ENCODE measurements at places on chromosomes 5 and 9.

DNA sequence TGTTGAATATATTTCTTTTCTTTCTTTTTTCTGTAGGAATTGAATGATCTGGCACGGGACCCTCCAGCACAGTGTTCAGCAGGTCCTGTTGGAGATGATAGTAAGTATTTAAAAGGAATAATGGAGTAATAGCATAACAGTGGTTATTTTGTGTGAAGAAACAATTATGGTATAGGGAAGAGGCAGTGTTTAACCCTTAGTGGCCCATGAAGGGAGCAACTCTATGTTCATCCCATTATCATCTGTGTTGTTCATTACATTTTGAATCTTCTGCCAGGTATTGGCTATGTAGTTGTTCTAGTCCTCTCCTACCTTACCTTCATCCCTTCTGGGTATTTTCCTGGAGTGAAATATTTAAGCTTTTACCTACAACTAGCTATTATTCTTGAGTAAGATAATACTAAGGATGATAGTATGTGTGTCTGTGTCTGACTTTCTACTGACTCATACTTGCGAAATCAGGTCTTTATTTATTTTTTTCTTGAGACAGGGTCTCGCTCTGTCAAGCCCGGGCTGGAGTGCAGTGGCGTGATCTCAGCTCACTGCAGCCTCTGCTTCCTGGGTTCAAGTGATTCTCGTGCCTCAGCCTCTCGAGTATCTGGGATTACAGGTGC, 39.3 kb downstream of the UBE2D2 start:
- no peak for DNase-seq

- DNase-seq: no peak
Measured at GRCh38 chr9:6788162-6789016, 30.6 kb downstream of the KDM4C start.

- DNase-seq: no peak
Measured at GRCh38 chr5:58071566-58071965, 388.3 kb downstream of the PLK2 start.

DNA sequence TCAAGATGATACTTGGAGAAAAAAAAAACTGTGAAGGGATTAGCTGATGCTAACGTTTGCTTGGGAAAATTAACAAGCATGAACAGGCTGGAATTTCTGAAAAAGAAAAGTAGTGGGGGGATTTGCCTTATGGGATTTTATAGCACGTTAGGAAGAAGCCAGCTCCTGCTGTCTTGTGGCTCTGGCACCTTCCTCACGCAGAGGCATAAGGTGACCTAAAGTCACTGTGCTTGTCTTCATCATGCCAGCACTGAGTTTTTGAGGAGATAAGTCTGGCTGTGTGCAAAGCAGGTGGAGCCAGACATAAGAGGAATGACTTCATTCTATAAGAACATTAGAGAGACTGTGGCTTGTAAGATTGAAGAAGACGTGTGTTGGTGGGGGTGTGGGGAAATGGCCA, 94.4 kb upstream of the MAP1B start:
- DNase-seq: no peak

- DNase-seq: no peak
Measured at GRCh38 chr9:136773386-136774044, 9.2 kb upstream of the LCN15 start.
